ENCODE measurements at places on chromosomes 6 and 20.

GRCh38 chr6:54618572-54618971, 228.0 kb upstream of the FAM83B start:
- no peak for DNase-seq

DNA sequence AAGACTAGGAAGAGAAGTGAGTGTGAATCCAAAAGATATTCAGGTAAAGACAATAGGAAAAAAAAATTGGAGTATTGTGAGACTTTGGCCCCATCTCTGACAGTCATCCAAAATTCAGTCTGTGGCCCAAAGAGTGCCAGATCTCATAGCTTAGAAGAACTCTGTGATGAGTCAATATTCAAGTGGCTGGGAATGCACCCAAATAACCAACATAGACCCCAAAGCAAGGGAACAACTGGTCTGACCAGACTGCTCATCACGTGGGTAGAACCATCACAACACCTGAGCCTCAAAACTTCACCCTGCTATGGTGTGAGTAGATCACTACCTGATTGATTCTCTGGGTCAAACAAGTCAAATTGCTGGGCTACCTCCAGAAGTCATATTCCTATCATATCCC, 51.1 kb upstream of the TRDN start:
- DNase-seq = no peak

DNA sequence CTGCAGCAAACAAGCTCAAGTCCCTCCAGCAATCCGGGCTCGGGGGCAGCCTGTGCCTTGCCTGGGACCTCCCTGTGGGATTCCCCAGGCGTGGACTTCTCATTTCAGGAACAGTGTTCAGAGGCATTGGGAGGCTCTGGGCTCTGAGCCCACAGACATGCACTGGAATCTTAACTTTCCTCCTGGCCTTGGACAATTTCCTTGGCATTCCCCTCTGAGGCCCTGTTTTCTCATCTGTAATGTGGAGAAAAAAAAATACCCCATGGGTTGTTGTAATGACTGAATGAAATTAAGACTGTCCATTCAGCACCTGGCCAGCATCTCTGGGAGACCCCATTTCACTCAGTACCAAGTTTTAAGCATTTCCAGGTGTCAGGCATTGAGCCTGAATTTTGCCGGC, 17.6 kb downstream of the BPIFB4 start:
- no peak for DNase-seq

DNA sequence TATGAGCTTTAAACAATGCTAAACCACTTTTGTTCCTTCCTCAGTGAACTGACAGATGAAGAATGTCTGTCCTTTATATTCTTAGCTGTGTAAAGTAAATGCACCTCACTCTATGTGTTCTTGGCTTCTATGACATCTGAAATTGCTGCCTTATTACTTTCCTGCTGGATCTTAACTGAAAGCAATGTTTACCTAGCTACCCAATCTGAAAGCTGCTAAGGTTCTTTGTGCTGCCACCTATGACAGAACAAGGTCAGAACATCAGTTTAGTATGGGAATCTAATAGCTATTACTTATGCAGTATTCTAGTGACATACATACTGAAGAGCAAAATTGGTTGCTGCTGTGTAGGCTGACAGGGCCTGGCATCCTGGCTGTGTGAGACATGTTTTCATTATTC, 444.1 kb downstream of the KHDRBS2 start:
- DNase-seq = no peak

DNA sequence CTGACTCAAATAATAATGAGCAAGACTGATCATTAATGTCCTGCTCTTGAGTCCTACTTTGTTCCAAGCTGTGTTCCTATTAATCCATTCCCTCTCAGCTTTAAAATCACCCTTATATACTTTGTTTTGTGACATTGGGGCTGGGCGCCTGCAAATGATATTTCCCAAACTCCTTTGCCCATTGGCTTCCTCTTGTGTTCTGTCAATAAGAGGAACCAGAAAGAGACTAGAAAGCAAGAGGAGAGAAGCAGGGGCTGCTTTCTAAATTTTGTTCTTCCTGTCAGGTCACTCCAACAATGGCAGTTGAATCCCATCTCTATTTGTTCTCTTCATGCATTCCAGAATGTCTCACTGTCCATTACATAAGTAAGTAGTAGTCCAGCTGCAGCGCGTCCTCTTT, 21.6 kb upstream of the TRIM27 start:
- DNase-seq = no peak

DNA sequence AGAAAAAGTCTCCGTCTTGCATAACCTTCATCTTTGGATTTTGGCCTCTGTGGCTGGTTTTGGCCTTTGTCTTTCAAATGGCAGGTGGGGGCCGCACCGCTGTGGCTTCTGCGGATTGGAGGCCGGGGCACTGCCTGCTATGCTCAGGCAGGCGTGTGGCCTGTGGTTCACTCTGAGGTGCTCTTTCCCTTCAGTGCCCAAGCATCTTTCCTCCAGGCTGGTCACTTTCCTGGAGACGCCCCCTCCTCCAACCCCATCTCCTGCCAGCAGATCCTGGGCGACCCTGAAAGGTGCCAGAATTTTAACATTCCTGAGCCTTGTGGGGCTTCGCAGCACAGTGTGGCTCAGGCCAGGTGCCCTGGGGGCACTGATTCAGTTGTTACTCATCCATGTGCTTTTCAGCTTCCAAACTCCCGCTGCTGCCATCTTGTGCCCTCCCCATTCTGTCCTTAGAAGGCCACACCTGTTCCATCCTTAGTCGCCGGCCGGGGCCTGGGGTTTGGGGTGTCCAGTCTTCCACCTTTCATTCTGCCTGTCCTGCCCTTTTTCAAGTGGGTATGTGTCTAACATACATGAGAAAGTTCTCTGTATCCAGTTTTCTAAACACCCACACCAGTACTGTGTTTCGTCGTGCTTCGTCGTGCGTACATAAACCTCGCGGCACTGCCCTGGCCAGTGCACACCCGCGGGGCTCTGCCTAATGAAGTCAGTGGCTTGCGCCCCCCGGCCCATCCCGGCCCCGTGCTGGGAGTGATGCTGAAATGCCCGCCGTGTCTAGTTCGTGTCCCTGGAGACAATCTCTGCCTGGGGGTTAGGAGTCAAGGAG, 12.1 kb downstream of the SS18L1 start:
- no peak for DNase-seq

- no peak for DNase-seq
Measured at GRCh38 chr6:71567562-71567961, 279.0 kb downstream of the OGFRL1 start.

DNA sequence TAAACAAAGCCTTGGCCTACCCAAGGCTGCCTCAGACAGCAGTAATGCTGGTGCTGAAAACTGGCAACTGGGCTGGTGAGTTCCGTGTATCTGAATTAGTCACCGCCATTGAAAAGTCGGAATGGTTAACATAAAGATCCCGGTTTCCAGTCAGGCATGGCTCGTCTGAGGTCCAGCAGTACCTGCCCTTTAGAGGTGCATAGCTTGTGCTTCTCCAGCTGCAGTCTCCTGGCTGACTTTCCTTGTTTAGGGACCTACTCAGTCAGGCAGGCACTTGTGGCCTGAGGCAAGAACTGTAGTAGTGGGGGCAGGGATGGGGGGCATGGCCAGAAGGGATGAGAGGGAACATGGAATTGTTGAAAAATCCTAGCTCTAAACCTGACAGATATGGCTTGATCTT, 101.6 kb downstream of the FYN start:
- DNase-seq = no peak

DNA sequence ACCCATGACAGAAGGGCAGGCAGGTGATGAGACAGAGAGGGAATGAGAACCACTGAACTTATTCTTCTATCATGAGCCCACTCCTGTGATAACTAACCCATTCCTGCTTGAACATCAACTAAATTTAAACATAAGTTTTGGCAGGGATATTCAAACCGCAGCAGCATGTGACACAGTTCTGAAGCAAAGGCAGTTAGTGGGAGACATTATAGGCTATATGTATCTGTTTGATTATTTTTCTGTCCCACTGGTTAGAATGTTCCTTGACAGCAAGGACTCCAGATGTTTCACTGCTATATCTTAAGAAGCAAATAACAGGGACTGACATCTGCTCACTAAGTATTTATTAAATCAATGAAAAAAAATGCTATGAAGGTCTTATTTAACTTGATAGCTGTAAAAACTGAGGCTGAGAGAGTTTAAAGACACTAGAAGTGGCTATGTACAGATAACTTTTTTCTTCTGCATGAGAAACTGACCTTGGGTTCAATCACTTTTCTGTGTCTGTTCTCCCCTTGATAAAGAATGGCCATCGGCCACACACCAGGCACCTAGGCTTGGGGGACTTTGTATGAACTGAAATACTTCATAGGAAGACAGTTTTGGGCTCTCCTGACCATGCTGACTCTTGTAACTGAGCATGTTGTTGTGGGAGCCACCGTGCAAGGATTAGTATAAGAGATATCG, 90.9 kb downstream of the CEP162 start:
- DNase-seq = no peak

DNA sequence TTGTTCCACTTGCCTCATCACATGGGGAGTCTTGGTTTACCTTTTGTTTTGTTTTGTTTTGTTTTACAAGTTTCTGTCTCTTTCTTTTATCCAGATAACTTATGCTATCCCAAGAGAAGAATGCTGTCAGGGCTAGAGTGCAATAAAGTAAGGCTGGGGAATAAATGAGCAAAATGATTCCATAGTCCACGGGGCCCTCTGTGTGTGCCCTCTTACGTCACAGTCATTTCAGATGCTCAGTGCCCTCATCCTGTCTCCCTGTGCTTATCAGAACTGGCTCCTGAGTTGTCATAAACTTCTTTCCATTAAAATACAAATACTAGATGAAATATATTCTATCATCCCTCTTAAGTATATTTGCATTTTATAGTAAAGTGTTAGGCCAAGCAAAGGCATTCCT, 30.8 kb upstream of the ENPP1 start:
- no peak for DNase-seq
